ENCODE measurements at places on chromosomes 1 and 21. TPM values are rescaled to one million over a fixed set of nuclear protein-coding genes. Genes with fewer than 3 reads are reported as not detected.

OR2T11 gene
- not detected for total RNA-seq

PALMD gene
- total RNA-seq: 123 TPM

MATN1 gene
- not detected for total RNA-seq

FLG2 gene
- not detected for total RNA-seq

RHOU gene
- 5.1 TPM for total RNA-seq

INKA2 gene
- 24.3 TPM for total RNA-seq

TRIM62 gene
- total RNA-seq: 2.3 TPM

MARCKSL1 gene
- 10.0 TPM for total RNA-seq

DNA sequence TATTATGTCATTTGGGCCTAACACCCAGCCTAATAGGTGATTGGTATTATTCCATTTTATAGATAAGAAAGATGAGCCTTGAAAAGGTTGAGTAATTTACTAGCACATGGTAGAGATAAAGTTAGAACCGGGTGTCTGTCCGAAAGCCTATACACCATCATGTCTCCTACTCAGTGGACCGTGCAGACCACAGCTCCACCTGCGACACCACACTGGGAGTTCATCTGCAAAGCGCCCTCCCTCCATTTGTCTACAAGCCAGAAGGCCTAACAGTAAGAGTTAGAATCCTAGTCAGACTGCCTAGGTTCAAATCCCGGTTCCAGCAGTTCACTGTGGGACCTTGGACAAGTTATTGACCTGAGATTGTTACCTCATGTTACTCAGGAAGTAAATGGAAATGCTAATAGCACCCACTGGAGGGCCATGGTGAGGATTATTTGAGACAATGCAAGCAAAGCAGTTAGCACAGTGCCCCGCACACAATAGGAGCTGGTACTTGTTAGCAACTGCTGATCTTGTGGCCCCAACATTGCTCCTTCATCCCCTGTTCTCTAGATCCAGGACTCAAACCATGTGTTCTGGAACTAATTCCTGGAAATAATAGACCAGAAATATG is 20.5 kb downstream of the ARMH1 start:
- DNase-seq: no peak

DNA sequence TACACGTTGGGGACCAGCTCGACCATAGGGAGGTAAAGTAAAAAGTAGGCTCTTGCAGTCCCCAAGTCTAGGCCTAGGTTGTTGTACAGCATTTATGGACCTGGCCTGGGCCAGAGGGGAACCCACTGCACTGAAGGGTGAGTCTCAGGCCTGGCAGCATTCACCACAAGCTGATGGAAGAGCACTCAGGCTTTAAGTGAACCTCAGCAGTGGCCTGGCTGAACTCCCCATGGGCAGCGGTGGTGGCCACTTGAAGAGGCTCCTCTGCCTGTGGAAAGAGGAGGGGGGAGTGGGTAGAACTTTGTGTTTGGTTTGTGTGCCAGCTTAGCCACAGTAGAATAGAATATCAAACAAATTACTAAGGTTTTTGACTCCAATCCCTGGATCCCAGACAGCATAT is 176.2 kb upstream of the PRMT6 start:
- DNase-seq: peak; percentile 13

GRCh38 chr1:16142383-16142995 is 13.4 kb downstream of the EPHA2 start:
- no peak for DNase-seq

- DNase-seq: no peak
Measured at GRCh38 chr1:17744666-17745478, 10.3 kb upstream of the ACTL8 start.

GRCh38 chr1:226632922-226633351 is 84.4 kb downstream of the STUM start:
- DNase-seq: no peak

DNA sequence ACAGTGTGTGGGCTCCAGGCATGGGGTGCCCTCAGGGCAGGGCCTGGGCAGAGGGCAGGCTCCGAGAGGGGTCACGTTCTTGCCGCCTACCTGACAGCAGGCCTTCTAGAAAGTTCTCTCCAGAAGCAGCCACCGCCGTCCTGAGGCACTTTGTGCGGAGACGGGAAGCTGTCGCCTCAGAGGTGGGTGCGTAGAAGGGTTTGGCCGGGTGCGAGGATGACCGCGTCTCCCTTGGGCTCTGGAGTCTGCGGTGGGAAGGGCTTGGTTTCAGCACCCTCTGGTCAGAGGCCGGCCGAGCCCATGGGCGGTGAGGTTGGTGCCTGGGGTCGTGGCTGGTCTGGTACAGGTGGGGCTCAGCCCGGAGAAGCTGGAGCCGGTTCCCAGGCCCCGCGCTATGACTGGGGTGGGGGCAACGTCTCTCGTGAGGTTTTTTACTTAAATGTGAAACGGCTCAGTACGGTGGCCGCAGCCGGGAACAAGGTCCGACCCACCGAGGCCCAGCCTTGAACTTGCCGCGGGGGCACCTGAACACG is 10.1 kb upstream of the TTLL10 start:
- no peak for DNase-seq

- no peak for DNase-seq
Measured at GRCh38 chr1:211017075-211017718, 116.8 kb downstream of the KCNH1 start.

- DNase-seq: no peak
Measured at GRCh38 chr21:14064296-14064645, 146.5 kb downstream of the LIPI start.

DNA sequence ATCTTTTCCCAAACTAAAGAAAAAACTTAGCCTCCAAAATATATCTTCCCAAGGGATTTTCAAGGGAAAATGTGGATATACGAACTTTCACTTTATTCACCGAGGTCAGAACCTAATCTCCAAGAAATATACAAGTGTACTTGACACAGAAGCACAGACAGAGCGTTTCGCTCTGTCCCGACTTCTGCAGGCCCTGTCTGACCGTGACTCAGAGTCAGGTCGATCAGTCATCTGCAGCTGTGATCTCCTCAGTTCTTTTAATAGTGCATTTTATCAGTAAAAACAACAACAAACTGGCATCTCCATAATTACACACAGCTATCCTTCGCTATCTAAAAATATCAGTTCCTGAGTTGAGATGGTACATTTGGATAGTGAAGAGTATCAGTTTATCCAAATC is 226.6 kb downstream of the TM2D1 start:
- DNase-seq: no peak

DNA sequence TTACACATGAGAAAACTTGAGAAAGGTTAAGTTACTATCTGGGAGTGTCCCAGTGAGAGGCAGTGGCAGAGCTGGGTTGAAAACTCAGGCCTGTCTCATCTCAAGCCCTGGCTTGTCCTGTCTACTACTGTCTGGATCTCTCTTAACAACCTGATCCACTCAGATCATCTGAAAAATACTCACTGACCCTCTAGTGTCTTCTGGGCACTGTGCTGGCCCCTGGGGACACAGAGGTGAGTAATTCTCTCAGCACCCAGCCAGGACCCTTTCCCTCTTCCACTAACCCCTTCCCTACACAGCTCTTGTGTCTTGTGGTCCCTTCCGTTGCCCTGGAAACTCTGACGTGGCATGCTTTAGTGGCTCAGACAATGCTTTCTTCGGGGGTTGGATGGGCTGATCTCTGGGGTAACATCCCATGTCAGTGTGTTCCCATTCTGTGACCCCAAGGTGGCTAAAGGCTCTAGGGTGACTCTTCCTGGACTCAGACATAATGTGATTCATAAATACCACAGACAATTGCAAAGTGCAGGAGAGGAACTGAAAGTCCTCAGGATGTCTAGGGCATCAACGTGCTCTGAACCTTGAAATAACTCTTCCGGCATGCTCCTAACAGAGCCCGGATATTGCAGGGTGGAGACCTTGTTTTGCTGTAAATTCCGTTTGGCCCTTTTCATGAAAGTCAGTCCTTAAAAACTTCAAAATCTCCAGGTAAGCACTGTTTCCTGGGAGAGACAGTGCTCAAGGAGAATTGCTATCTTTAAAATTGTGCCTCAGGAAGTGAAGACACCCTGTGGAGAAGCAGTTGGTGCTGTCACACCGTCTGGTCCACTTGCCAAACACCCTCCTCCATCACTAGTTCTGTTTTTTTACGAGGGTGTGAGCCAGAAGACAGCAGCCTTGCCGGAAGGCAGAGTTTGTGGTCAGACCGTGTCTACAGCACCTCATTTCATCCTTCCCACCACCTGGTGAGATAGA is 4.0 kb downstream of the SHISAL2A start:
- no peak for DNase-seq

GRCh38 chr1:2228694-2229036 is 546 bp downstream of the SKI start:
- no peak for DNase-seq

- no peak for DNase-seq
Measured at GRCh38 chr1:87888446-87888845, 559.8 kb downstream of the LMO4 start.

GRCh38 chr1:174812656-174813055 is 187.1 kb upstream of the CACYBP start:
- no peak for DNase-seq

- no peak for DNase-seq
Measured at GRCh38 chr1:195466639-195467038, 1141.6 kb downstream of the KCNT2 start.

DNA sequence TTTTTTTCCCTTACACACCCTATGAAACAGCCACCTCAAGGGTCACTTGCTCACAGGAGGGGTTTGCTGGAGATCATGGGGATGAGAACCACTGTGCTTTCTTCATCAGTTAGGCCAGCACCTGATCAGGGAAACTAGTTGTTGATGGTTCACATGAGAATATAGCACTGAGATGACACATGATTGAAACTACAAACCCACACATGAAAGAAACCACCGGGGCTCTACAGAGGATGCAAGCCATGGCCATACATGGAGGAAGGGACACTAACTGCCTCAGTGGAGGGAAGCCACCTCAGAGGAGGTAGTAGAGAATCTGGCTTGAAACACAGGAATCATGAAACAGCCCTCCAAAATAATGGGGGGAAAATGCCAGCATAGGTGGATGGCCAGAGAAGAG is 63.2 kb downstream of the PRKAB2 start:
- DNase-seq: no peak

- no peak for DNase-seq
Measured at GRCh38 chr1:154758346-154758745, 111.7 kb downstream of the KCNN3 start.

GRCh38 chr21:35677298-35677841 is 383.0 kb downstream of the SETD4 start:
- no peak for DNase-seq

DNA sequence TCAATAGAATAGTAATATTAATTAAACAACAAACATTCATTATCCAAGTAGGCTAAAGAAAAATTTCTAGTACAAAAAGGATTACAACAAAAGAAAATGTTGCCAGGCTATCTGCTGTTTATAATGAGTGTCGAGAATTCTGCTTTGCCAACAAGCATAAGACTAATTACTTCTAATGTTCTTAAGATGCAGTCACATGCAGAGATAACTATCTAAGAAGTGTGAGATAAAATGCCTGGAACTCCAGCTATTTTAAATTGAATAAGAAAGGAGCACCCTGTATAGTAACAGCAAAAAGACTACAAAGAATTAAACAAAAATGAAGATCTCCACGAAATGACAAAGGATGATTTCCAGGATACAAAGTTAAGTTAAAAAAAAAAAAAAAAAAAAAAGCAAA is 59.9 kb downstream of the APP start:
- no peak for DNase-seq

DNA sequence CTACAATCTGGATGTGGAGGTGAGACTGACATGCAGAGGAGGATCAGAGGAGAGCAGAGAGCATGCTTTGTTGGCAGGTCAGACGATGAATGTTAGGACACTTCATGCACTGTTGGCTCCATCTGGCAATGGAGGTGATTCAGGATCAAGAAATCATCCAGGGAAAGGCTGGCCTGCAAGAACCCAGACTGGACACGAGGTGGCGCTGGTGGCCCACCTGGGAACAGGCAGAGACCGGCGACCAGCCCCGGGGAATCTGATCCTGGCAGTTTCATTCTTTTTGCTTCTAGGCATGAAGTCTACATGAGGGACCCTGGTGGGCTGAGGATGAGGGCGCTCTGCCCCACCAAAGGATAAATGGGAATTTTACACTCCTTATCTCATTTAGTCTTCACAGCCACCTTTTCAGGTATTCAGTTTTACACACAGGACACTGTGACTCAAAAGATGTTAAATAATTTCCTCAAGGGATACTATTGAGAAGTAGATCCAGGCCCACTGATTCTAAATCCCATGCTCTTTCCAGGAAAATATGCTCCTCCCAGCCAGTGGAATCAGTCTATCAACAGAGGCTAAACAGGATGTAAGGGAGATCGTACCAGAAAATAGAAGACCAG is 26.2 kb upstream of the SCMH1 start:
- peak; percentile 66 for DNase-seq

Data from left ventricle myocardium inferior (tissue), 1 donor.